ENCODE measurements at places on chromosomes 13 and 19.
A peak's percentile ranks its signal among the peaks of the same experiment; 100 is the strongest.

DNA sequence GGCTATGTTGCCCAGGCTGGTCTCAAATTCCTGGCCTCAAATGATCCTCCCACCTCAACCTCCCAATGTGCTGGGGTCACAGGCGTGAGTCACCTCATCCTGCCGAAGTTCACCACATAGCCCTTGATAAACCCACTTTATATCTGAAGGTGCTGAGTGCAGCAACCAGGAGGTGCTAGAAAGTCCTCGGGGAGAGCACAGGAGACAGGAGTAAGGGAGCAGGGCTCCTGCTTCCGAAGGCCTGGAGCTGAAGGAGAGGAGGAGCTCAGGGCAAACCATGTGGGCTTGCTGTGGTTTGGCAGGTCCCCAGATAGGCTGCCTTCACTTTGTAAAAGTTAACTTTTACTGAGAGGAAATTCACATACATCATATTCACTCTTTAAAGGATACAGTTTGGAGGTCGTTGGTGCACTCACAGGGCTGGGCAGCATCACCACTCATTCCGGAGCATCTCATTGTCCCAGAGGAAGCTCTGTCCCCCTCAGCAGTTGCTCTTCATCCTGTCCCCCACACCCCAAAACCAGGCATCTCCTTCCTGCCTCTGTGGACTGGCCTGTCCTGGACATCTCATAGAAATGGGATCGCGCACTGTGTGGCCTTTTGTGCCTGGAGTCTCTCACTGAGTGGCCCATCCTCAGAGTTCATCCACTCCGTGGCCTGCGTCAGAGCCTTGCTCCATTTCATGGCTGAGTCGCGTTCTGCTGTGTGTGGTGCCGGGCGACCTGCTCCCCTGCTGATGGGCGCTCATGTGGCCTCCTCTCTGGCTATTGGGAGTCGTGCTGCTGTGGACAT, 49.5 kb downstream of the KDM4B start:
- DNase-seq: no peak

DNA sequence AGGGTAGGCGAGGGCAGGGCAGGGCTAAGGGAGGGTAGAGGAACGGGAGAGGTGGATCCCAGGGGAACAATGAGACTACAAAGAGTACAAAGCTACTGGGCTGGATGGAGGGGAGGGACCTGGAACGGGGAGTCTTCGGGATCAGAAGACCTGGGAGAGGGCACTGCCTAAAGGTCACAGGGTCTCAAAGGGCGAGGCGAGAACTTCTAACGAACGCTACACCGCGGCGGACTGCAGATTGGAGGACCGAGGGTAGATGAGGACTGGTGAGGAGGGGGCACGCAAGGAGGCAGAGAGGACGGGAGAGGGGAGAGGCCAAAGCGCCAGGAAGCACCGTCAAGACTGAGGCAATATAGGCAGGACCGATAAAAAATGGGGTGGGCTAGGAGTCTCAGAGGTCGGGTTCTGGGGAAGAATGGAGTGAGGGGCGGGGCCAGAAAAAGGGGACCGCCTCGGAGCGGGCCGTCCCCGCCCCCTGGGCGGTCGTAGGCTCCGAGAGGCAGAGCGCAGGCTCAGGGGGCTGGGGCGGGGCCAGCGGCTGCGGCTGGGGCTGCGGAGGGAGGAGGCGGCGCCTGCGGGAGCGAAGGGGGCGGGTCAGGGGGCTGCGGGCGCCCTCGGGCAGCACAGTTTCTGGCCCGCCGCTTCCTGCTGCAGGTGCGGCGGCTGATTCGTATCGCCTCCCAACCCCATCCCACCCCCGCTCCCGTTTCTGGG, 1.3 kb upstream of the KCNC3 start:
- peak; percentile 27 for DNase-seq

GRCh38 chr19:2976609-2977000, 759 bp upstream of the TLE6 start:
- no peak for DNase-seq

DNA sequence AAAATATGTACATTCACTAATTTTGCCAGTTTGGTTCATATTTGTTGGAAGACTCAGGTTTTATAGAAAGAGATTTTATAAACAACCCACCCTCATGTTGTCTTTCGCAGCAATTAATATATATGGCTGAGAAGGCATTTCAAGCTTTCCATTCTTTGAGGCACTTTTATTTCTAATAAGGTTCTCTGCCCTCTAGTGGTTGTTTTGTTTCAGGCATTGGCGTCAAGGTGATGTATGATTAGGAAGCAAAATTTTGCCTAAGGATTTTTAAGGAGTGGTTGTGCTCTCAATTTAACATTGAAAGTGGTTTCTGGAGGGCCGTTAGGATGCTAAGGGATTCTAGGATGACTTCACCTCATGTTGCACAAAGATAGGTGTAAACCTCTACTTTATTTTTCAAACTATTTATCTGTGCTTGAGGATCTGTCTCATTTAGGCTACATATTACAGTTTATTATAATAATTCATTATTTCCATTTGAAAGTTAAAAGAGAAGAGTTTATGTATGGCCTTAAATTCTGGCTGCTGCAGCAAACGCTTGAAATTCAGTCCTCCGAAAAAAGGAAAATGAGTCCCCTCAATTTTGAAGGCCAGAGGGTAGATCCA, 35.9 kb downstream of the OXGR1 start:
- no peak for DNase-seq

DNA sequence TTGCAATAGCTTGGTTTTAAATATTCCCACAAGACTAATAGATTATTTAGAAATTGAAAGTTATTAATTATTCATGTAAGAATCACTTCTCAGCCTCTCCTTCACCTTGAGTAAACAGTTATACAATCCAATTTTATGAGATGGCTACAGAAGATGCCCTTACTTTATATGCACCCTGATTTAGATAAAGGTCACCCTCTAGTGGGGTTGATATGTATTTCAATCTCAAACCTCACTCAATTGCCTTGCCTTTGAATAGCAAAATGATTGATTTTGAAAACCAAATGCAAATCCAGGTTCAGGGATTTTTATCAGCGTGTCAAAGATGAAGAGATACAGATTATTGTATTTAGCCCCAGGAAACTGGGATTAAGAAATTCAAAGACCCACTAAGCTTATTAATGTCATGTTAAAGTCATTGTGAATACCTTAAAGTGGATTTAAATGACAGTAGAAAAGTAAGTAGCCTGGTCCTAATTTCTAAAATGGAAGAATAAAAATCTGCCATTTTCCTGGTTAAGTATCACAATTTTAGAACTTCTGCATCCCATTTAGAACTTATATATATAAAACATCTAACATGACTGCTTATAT, 305.1 kb downstream of the ITGBL1 start:
- DNase-seq: no peak

DNA sequence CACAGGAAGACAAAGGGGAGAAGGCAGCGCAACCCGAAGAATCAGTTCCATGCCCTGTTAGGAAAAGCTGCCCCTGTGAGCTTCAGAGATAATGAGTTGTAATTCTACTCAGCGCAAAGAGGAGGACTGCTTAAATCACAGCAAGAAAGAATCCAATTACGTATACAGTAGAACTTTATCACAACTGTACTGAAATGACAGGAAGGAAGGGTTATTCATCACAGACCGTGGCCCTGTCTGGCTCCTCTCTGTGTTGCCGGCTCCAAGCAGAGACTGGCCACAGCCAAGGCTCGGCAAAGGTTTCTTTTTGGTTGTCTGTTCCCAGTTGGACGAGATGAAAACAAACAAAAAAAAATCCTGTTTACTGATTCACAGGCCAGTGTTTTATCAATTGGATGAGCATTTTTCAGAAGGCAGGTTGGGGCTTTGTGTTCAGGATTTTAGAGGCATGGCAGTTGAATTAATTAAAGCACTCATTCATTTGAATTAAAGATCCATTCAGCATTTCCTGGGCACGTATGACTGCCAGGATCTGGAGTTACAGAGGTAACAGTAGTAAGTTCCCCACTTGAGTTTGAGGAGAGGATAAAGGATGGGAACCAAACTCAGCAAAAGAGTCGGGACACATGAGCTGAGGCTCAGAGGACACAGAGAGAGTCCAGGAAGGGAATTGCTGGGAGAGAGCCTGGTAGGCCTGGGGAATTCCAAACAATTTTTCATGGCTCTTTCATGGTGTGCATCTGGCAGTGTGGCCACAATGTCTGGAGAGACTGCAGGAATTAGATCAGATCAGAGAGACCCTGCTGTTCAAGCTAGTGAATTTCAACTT, 341.0 kb downstream of the DNAJC15 start:
- DNase-seq: no peak

- DNase-seq: no peak
Observed at GRCh38 chr19:13398780-13399726, 107.2 kb downstream of the CACNA1A start.

- DNase-seq: no peak
Observed at GRCh38 chr13:90415902-90416301, 931.6 kb upstream of the MIR17HG start.
